Left ventricle myocardium inferior (tissue), 1 donor: ENCODE measurements at places on chromosomes 16 and 17. TPM values are rescaled to one million over a fixed set of nuclear protein-coding genes. Genes with fewer than 3 reads are reported as not detected.

The ERN2 gene
- total RNA-seq = not detected

DNA sequence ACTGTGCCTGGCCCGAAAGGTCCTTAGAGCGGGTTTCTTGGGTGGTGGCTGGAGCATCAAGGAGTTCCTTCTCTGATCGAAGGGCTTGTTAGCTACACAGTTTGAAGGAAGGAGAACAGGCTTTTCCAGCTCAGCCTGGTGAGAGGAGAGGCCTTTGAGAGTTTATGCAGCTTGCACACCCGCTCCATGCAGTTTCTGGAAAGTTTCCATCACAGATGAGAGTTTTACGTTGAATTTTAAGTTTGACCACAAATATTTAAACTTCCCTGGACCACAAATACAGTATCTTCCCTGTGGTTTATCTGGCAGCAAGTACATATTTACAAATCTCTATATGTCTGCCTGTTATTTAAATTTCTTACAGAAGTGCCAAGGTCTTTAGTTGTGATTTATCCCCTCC lies 56.8 kb downstream of the HIC1 start:
- no peak overlapping the region for H3K4me3 ChIP-seq
- no peaks in the 10 kb centered on the region for H3K27me3 ChIP-seq
- no peak overlapping the region for H3K27ac ChIP-seq
- H3K4me1 ChIP-seq = peaks cover 17% of the 10 kb centered on the region
- H3K36me3 ChIP-seq = no peaks in the 10 kb centered on the region

The CIBAR2 gene
- not detected for total RNA-seq

- no peak for DNase-seq
- peaks cover 42% of the 10 kb centered on the region for H3K27me3 ChIP-seq
- no peak overlapping the region for H3K4me3 ChIP-seq
Measured at GRCh38 chr16:55663765-55664677, 8.2 kb downstream of the SLC6A2 start.
